ENCODE measurements at places on chromosomes 3 and 15. TPM values are rescaled to one million over a fixed set of nuclear protein-coding genes. Genes with fewer than 3 reads are reported as not detected.

CTXN2 gene
- total RNA-seq = 0.25 TPM

CTXND1 gene
- 0.74 TPM for total RNA-seq

ACY1 gene
- 1.2 TPM for total RNA-seq

PLOD2 gene
- total RNA-seq = 11.3 TPM

NANOGP8 gene
- total RNA-seq = 0.25 TPM

DNAH12 gene
- 0.74 TPM for total RNA-seq

ATXN7 gene
- total RNA-seq = 7.6 TPM

CCR9 gene
- not detected for total RNA-seq

TIMP4 gene
- total RNA-seq = 3.4 TPM

ROPN1 gene
- not detected for total RNA-seq

IMP3 gene
- total RNA-seq = 27.3 TPM

GATM gene
- 120 TPM for total RNA-seq

XPC gene
- 7.4 TPM for total RNA-seq

TNIK gene
- total RNA-seq = 69.1 TPM

GOLGA6L4 gene
- total RNA-seq = 2.7 TPM

PLCH1 gene
- total RNA-seq = 12.0 TPM

TEX9 gene
- total RNA-seq = 20.4 TPM

STAC gene
- 3.9 TPM for total RNA-seq

PLSCR2 gene
- total RNA-seq = not detected

WNT7A gene
- 9.6 TPM for total RNA-seq

CFAP100 gene
- 2.5 TPM for total RNA-seq

MASP1 gene
- 42.0 TPM for total RNA-seq

RFX7 gene
- 30.5 TPM for total RNA-seq

PPP1R14D gene
- not detected for total RNA-seq

FEZF2 gene
- total RNA-seq = 15.2 TPM

RGMA gene
- total RNA-seq = 16.2 TPM

NR2F2 gene
- 4.4 TPM for total RNA-seq

SUSD5 gene
- 1.7 TPM for total RNA-seq

CDHR4 gene
- total RNA-seq = under 0.01 TPM

NXPE3 gene
- total RNA-seq = 13.8 TPM

LEKR1 gene
- total RNA-seq = 0.98 TPM

SLC6A20 gene
- 3.0 TPM for total RNA-seq

TMEM207 gene
- not detected for total RNA-seq

CHRM5 gene
- 1.2 TPM for total RNA-seq

NMNAT3 gene
- 7.4 TPM for total RNA-seq

ACTRT3 gene
- 2.2 TPM for total RNA-seq

CD200R1 gene
- 0.25 TPM for total RNA-seq

SLC2A2 gene
- not detected for total RNA-seq

FGF12 gene
- total RNA-seq = 103 TPM

SHISA5 gene
- 47.5 TPM for total RNA-seq

BTD gene
- total RNA-seq = 18.4 TPM

LTF gene
- total RNA-seq = 3.0 TPM

GP5 gene
- under 0.01 TPM for total RNA-seq

SIDT1 gene
- total RNA-seq = 3.7 TPM

CCDC39 gene
- total RNA-seq = 0.49 TPM

NPAP1 gene
- 0.49 TPM for total RNA-seq

ISG20 gene
- not detected for total RNA-seq

ZNF502 gene
- 10.8 TPM for total RNA-seq

NR1I2 gene
- total RNA-seq = 0.74 TPM

GP9 gene
- total RNA-seq = 0.25 TPM

ALG1L2 gene
- total RNA-seq = not detected

ZBTB47 gene
- 14.0 TPM for total RNA-seq

MYL3 gene
- 0.49 TPM for total RNA-seq

FES gene
- total RNA-seq = 3.7 TPM

ZNF80 gene
- not detected for total RNA-seq

COL6A6 gene
- total RNA-seq = 0.49 TPM

All from temporal lobe (tissue), 4 donors.